ENCODE measurements at places on chromosomes 11 and 22. TPM values are rescaled to one million over a fixed set of nuclear protein-coding genes. Genes with fewer than 3 reads are reported as not detected.

The MUC2 gene
- total RNA-seq = not detected

The RASSF10 gene
- 2.3 TPM for total RNA-seq

The SEC14L6 gene
- total RNA-seq = not detected

The TIMP3 gene
- total RNA-seq = 47.5 TPM

The GPR83 gene
- 0.16 TPM for total RNA-seq

All from hair follicular keratinocyte (primary cell).